ENCODE measurements at places on chromosomes 5 and 9. TPM values are rescaled to one million over a fixed set of nuclear protein-coding genes. Genes with fewer than 3 reads are reported as not detected.

Gene IL5
- not detected for total RNA-seq

Gene FRRS1L
- total RNA-seq: 0.15 TPM

Gene AGPAT2
- 98.6 TPM for total RNA-seq

Gene ARL14EPL
- total RNA-seq: not detected

Gene CCNO
- 8.6 TPM for total RNA-seq

Gene PCDHB10
- 0.05 TPM for total RNA-seq

Gene ORM2
- not detected for total RNA-seq

Gene GFPT2
- total RNA-seq: 34.6 TPM

Gene BTNL3
- not detected for total RNA-seq

Gene CD14
- 4.0 TPM for total RNA-seq

Gene PCDHB4
- 0.03 TPM for total RNA-seq

Gene BARHL1
- total RNA-seq: not detected

Gene P4HA2
- total RNA-seq: 43.8 TPM

Gene ADGRD2
- total RNA-seq: not detected

Gene FAXDC2
- 0.07 TPM for total RNA-seq

Gene C5orf15
- 66.0 TPM for total RNA-seq

Gene TAS2R1
- total RNA-seq: not detected

Gene OTP
- 0.08 TPM for total RNA-seq

Gene SVEP1
- 1.9 TPM for total RNA-seq

Gene HCN1
- not detected for total RNA-seq

Gene FCN2
- not detected for total RNA-seq

Gene SLC6A18
- total RNA-seq: not detected

Gene RASEF
- 11.3 TPM for total RNA-seq

Gene AK8
- total RNA-seq: 0.89 TPM

Gene THBS4
- not detected for total RNA-seq

Gene OTULINL
- total RNA-seq: 6.1 TPM

Gene PNPLA7
- total RNA-seq: 0.63 TPM

Gene PCDH1
- 2.0 TPM for total RNA-seq

Gene TMOD1
- total RNA-seq: 3.0 TPM

Gene SKP2
- total RNA-seq: 24.3 TPM

Gene CDC20B
- total RNA-seq: 0.14 TPM

Gene C5orf47
- total RNA-seq: not detected

Gene PCDHB11
- total RNA-seq: 0.11 TPM

Gene TSLP
- not detected for total RNA-seq

Gene SHISAL2B
- total RNA-seq: not detected

Gene OCLN
- 12.4 TPM for total RNA-seq

Gene NRARP
- 3.5 TPM for total RNA-seq

Gene LHX3
- total RNA-seq: 0.09 TPM

Gene PCDHB15
- 0.06 TPM for total RNA-seq

Gene PKN3
- total RNA-seq: 18.9 TPM

Gene GAPT
- not detected for total RNA-seq

Gene S100Z
- not detected for total RNA-seq

Gene FIBCD1
- 14.4 TPM for total RNA-seq

Gene FGF10
- total RNA-seq: not detected

Gene PCDHGA7
- total RNA-seq: 0.84 TPM
